ENCODE measurements at places on chromosomes 6 and 20. TPM values are rescaled to one million over a fixed set of nuclear protein-coding genes. Genes with fewer than 3 reads are reported as not detected.

DNA sequence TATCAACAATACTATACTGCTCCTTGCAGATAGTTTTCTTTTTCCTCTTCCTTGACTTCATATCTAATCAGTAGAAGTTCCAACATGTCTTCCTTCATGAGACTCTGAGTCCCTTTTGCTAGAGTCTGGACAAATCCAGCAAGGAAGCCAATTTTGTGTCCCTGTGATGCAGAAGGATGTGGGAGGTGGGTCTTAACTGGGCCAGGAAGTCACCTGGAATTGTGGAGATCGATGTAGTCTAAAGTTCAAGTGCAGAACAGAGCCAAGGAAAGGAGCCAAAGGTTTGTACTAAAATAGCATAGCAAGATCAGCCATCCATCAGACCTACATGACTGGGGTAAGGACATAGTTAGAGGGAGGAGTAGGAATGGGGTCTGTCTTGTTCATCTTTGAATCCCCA, 37.6 kb downstream of the SPTLC3 start:
- no peak for DNase-seq

DNA sequence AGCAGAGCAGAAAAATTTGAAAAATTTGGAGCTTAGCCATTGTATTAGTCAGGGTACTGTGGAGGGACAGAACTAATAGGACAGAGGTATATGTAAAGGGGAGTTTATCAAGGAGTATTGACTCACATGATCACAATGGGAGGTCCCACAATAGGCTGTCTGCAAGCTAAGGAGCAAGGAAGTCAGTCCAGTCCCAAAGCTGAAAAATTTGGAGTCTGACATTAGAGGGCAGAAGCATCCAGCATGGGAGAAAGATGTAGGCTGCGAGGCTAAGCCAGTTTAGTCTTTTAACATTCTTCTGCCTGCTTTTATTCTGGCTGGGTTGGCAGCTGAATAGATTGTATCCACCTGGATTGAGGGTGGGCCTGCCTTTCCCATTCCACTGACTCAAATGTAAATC, 82.0 kb downstream of the SMPDL3A start:
- DNase-seq = no peak

- DNase-seq = peak; percentile 64
Measured at GRCh38 chr20:50980851-50981713, 22.5 kb downstream of the MOCS3 start.

GRCh38 chr6:13433709-13434121, 53.7 kb downstream of the GFOD1 start:
- DNase-seq = no peak

The SULF2 gene
- 3.5 TPM for total RNA-seq

The C6orf58 gene
- total RNA-seq = not detected

The IL17A gene
- total RNA-seq = not detected

GRCh38 chr20:58372806-58373205, 16.2 kb upstream of the VAPB start:
- no peak for DNase-seq

- DNase-seq = no peak
Measured at GRCh38 chr6:160333841-160334240, 14.3 kb upstream of the SLC22A3 start.

The GATA5 gene
- total RNA-seq = not detected

DNA sequence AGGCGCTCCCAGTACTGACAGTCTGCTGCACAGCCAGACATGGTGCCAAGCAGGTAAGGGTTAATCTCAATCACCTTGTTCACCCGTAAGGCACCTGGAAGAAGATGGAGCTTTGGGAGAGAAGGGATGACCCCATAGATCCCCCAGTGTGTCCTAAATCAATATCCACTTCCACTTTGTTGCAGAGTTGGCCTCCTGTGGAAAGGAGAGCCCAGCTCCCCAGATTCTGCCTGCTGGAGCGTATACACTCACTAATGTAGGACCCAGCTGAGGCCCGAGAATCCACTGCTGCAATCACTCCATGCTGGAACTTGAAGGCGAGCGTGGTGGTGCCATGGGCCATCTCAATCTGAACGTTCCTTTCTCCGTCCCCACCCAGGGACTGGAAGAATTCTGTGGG, 1.2 kb downstream of the PSMB8 start:
- no peak for DNase-seq

The GJA1 gene
- total RNA-seq = 512 TPM

The LY6G6F gene
- not detected for total RNA-seq

DNA sequence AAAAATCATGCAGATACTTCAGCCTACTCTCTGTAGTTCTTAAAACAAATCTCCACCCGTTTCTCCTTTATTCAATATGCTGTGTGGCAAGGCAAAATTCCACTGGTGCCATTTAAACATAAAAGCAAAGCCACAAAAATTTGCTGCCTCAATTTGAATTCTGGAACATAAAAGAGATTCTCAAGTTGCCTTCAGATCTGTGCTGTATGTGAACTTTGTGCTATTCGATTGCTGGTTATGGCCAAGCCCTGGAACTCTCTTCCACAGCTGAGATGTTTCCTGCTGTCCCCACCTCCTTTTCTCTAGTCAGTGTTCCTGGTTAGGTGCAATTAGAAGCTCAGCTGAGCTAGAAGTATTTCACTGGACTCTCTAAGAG, 395.3 kb upstream of the BTBD3 start:
- no peak for DNase-seq

- no peak for DNase-seq
Measured at GRCh38 chr6:32075781-32076180, 33.4 kb downstream of the TNXB start.

The PHACTR3 gene
- total RNA-seq = not detected

GRCh38 chr6:151452750-151453427, 963 bp upstream of the RMND1 start:
- peak; percentile 46 for DNase-seq

DNA sequence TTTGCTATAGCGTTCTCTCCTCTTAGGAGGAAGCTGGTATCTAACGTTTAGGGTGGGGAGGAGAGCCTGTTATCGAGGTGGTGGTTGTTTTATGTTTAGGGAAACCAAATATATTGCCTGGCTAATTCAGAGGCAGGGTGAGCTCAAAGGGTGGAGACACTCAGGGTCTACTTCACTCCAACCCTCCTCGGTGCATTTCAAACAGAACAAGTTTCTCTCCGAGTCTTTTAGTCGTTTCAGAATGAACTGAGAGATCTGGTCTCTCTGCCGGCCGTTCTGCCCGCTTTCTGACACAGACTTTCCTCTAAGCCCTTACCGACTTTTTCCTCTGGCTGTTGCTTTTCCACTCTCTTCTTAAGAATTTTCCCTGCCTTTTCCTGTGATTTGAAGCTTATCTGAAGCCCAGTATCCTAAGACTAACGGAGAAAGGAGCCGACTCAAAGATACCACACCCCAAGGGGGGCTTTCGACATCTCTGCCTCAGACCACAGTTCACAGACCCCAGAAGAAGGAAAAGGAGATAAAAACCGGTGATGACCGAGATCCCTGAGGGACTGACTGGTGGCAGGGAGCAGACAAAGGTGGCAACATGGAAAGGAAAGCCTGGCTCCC, 865 bp downstream of the STK38 start:
- DNase-seq = peak; percentile 41

The HLA-B gene
- total RNA-seq = 661 TPM

DNA sequence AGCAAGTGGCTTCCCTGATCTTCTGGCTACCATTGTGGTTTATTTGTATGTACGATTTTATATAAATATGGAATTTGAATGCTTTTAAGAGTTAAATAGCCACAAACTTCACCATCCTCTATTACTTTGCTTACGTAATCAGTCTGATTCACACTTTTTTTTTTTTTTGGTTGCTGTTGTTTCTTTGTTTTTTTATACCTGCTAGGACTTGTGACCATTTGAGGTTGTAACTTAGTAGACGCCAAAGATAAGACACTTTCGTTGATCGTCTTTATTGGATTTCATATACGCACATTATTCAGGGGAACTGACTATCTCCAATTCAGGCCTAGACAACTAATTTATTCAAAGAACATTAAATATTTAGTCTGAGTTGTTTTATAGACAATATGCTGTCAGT, 559.0 kb downstream of the CBLN4 start:
- no peak for DNase-seq

The MMP24 gene
- 0.43 TPM for total RNA-seq

- DNase-seq = peak; percentile 42
Measured at GRCh38 chr6:43990275-43990626, 137.0 kb downstream of the MRPL14 start.

DNA sequence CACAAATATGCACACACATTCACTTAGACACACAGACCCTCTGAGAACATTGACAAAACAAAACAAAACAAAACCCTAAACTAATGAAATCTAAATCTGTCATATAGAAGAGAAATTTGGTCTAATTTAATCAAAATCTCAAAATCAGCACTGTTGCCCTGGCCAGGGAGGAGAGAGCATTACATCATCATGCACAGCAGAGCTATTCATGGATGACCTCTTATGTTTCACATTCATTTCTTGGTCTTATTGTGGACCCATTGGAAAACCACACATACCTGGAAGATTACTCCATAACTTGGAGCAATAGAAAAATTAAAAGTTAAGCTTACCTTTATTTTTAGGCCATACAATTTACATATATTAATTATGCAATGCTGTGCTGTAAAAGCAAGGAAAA, 1223.6 kb upstream of the GJE1 start:
- no peak for DNase-seq

The GSTA2 gene
- total RNA-seq = not detected

The EPHA7 gene
- 0.32 TPM for total RNA-seq

DNA sequence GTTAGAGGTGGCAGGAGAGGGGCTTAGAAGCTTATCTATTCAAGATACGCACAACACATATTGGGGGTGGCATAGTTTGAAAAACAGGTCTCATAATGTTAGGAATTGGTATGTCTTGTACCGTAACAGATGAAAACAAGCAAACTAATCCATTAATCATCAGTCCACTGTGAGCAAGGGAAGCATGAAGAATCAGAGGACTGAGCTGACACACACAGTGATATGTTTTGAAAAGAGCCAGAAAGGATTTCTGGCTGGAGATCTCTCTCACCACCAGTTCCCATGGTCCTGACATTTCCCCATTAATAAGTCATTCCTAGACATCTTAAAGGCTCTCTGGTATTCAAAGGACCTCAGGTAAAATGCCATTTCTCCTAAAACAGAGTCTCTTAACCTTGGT, 158.8 kb upstream of the PHACTR1 start:
- DNase-seq = no peak

DNA sequence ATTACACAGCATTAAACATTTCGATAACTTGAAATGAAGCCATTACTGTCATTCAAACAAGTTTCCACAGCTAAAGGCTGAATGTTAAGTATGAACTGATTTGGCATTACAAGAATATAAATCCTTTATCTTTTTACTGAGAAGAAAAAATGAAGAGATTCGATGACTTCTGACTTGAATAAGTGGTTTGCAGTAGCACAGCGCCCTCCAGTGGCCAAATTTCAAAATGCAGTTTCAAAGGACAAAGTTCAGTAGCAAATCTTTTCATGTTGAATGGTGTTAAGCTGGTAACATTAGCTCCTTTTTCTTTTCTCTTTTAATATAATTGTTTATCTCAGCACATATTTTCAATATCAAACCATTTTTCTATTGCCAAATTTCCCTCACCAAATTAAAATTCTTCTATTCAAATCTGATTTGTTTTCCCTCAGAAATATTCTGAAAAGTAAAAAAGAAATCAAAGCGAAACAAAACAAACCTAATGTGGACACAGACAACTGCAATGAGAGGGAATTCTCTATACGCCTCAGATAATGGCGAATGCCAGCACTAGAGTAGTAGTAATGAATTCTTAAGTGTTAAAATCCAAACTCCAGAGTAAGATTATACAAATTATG, 145.7 kb downstream of the BTBD9 start:
- peak; percentile 82 for DNase-seq

- no peak for DNase-seq
Measured at GRCh38 chr6:137339929-137340559, 120.9 kb upstream of the IFNGR1 start.

DNA sequence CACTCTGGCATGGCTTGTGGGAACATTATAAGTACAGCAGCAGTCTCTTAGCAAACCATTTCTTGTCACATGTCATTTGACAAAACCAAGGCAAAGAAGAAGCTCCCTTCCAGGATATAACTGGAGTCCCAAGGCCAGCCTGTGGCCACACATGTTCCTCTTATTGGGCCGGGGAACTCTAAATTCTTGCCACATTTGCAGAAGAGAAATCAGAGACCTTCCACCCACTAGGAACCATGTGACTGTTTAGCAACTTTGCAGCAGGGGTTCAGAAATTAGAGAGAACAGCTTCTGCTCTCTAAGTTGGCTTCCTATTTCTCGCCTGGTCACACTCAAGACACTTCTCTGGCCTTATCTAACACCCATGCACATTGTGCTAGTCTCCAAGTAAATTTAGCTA, 20.4 kb upstream of the MEP1A start:
- no peak for DNase-seq

GRCh38 chr20:33655164-33655563, 7.0 kb upstream of the C20orf144 start:
- no peak for DNase-seq

DNA sequence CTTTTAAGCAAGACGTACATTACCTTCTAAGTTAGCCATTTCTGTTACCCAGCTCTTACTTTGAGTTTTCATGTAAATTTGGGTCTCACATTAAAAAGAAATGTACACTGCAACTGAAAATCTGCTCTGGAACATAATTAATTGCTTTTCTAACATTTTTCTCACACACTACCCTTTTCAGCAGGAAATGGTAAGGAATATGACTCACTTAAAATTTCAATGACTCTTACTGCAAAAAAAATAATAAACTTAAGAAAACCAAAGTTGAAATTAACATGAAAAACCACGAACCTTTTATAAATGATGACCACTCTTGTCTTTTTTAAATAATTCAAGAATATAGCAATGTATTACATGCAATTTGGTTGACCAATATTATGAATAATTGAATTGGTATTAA, 1.3 kb downstream of the CGA start:
- DNase-seq = no peak

The SLC2A10 gene
- total RNA-seq = 45.4 TPM

DNA sequence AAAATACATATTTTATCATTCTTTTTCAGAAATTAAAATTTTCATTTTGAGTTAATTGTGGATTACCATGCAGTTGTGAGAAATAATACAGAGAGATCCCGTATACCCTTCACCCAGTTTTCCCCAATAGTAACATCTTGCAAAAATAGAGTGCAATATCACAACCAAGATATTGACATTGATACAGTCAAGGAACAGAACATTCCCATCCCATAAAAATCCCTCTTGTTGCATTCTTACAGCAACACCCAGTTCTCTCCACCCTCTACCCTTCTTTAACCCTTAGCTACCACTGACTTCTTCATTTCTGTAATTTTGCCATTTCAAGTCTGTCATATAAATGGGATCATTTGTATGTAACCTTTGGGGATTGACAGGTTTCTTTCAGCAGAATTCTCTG, 6.9 kb upstream of the AKAP12 start:
- DNase-seq = no peak

DNA sequence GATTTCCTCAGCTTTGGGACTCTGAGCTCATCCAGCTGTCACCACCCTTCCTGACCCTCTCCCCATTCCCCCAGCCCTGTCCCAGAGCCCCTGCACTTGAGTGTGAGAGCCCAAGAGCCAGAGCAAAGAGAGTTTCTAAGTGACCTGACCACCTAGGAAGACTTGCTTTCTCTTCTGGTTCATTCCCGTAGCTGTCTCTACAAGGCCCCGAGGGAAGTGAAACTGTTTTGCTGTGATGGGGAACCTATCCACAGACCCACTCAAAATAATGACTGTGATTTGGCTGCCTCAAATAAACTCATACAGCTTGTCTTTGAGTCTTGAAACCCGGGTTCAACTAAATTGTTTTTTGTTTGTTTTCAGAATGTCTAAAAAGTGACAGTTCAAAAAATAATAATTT, 74.6 kb upstream of the XRN2 start:
- no peak for DNase-seq

Data from fibroblast of villous mesenchyme (primary cell).